ENCODE measurements at places on chromosomes 12 and 14. TPM values are rescaled to one million over a fixed set of nuclear protein-coding genes. Genes with fewer than 3 reads are reported as not detected.

The KRT78 gene
- not detected for total RNA-seq

The GARIN6 gene
- total RNA-seq, result not detected

The DNAH10 gene
- 0.28 TPM for total RNA-seq

The OR6C65 gene
- total RNA-seq, result not detected

The PRIMA1 gene
- total RNA-seq, result not detected

The PPM1H gene
- 0.28 TPM for total RNA-seq

The BBOF1 gene
- total RNA-seq, result 1.6 TPM

The GPRC5A gene
- total RNA-seq, result 49.7 TPM

The SRGAP1 gene
- 10.0 TPM for total RNA-seq

The TOMM20L gene
- total RNA-seq, result not detected

The ETFRF1 gene
- 17.5 TPM for total RNA-seq

The TC2N gene
- under 0.01 TPM for total RNA-seq

The TAS2R31 gene
- total RNA-seq, result 4.3 TPM

The PRKD1 gene
- total RNA-seq, result 12.8 TPM

DNA sequence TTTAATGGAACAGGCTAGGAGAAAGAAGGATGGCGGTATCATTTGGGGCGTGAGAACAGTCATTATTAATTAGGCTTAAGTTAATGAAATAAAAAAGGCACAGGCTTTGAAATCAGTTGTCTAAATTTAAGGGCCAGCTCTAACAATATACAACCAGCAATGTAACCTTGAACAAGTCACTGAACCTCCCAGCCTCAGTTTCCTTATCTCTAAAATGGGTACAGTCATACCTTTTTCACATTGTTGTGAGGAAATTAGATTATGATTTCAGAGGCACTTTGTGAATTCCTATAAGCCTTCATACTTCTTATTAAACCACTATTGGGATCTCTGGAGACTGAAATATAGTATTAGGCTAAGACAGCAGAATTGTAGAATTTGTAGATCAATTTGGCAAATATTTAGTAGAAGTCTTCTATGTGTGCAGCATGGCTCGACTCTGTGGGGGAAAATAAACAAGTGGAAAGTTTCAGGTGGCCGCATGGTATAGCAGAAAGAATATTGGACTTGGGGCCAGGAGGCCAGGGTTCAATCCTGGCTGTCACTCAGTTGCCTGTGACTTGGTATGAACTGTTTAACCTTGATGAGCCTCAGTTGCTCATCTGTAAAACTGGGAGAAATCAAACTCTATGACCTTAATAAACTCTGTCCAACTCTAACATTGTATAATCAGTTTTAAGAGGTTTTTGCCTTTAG, 117.7 kb downstream of the ETV6 start:
- no peak for DNase-seq

DNA sequence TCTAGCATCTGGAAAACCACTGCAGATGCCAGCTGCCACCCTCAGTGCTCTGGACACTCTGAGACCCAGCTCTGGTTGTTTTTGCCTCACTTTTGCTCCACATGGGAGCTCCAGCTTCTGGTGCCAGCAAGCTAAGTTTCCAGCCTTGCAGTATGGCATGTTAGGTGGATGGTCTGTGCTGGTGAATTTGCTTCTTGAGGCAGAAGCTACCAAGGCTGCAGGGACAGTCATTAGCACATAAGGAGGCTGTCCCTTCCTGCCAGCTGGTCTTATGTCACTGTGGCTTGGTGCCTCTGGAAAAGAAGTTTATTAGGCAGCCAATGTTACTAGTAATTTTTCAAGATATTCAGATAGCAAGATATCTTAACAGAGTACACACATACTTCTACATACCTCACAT, 64.2 kb upstream of the CSRP2 start:
- DNase-seq, result no peak

DNA sequence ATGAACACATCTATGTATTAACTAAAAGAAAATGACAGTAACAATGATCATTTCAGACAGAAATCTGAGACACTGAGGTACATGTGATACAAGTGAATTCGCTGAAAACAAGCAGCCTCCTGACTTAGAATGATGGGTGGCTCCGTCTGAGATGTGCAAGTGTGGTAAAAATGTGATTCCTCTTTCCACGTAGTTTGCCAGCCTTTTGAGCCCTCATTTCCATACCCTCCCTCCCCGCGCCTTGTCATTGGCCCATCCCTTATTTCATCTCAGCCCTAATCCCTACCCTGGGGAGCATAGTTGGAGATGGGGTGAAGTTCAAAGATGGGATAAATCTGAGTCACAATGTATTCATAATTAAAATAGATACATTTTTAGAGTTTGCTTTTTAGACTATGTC, 107.8 kb downstream of the BMP4 start:
- no peak for DNase-seq

GRCh38 chr14:21326972-21327371, 47.1 kb downstream of the RPGRIP1 start:
- no peak for DNase-seq

- no peak for DNase-seq
These were observed 264.2 kb downstream of the TMEM132C start for GRCh38 chr12:128531170-128531569.

DNA sequence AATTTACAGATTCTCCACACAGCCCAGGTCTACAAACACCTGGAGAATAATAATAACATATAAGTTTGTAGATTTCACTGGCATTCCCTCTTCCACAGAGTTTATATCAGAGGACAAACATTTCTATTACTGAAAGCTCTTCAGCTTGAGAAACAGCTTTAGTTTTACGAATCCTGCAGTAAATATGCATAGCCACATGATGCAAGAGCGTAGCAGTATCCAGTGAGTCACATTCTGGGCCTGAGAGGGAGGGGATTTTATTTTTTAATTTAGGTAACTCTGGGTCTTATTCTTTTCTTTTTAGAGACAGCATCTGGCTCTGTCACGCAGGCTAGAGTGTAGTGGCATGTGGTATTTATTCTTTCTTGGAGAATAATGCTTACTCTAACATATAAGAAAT, 1002.8 kb downstream of the TRHDE start:
- DNase-seq, result no peak

- DNase-seq, result no peak
These were observed 9.5 kb downstream of the ZNF891 start for GRCh38 chr12:133120385-133121191.

GRCh38 chr12:121934309-121934664, 15.9 kb downstream of the CFAP251 start:
- peak; percentile 15 for DNase-seq

- DNase-seq, result peak; percentile 87
These were observed 89.1 kb upstream of the STAC3 start for GRCh38 chr12:57340104-57340503.

DNA sequence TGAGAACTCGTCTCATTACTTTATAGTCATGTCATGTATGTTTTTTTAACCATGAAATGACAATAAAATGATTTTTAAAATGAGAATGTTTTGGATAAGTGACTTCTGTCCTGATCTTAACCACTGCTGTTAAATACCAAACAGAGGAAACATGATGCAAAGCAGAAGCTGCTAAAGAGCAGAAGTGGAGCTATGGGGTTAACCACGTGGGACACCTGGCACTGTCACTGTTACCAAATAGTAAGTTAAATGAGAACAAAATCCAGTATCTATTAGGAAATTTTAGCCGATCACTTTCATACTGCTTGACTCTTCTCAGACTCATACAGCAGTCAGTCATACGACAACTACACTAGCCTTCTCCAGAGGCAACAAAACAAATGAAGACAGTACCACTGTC, 82.4 kb downstream of the SCAF11 start:
- DNase-seq, result no peak

DNA sequence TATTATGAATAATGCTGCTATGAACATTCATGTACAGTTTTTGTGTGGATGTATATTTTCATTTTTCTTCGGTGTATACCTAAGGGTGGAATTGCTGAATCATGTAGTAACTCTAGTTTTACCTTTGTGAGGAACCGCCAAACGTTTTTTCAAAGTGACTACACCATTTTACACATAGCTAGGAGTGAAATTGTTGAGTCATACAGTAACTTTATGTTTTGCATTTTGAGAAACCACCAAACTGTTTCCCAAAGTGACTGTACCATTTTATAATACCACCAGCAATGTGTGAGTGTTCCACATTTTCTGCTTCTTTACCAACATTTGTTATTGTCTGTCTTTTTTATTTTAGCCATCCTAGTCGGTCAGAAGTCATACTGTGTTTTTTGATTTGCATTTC, 3.1 kb upstream of the TPH2 start:
- peak; percentile 25 for DNase-seq

DNA sequence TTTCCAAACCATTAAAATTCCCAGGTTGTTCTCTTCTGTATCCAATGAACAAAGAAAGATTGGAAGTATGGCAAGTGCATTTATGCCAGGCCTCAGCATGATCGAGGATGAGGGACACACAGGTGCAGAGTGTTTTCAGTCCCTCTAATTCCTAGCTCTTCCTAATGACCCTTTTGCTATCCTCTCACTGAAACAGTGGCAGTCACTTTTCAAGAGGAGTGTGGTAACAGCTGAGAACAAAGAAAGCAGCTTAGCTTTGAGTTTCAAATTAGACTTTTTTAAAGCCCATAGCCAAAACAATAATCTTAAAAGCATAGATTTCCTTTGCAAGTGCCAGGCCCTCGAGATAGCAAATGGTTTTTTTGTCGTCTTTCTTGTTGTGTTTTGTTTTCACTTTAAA, 110.8 kb downstream of the KCNH5 start:
- DNase-seq, result no peak

GRCh38 chr14:57018065-57018464, 207.8 kb upstream of the OTX2 start:
- no peak for DNase-seq

GRCh38 chr12:5708371-5708770, 236.7 kb downstream of the ANO2 start:
- DNase-seq, result no peak

Measured in IMR-90 (cell line).